ENCODE measurements at places on chromosomes 2 and 18. TPM values are rescaled to one million over a fixed set of nuclear protein-coding genes. Genes with fewer than 3 reads are reported as not detected.

DNA sequence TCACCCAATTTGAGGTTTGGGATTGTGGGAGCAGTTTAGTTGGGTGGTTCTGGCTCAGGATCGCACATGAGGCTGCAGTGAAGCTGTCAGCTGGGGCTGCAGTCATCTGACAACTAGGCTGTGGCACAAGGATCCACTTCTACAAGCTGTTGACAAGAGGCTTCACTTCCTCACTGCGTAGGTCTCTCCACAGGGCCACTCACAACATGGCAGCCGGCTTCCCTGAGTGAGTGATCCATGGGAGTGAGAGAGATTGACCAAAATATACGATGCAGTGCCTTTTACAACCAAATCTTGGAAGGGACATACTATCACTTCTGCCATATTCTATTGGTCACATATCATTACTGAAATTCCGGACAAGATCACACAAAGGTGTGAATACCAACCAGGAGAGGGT is 187.5 kb downstream of the DLGAP1 start:
- no peak for DNase-seq
- no peaks in the 10 kb centered on the region for H3K27me3 ChIP-seq
- H3K36me3 ChIP-seq = no peaks in the 10 kb centered on the region

DNA sequence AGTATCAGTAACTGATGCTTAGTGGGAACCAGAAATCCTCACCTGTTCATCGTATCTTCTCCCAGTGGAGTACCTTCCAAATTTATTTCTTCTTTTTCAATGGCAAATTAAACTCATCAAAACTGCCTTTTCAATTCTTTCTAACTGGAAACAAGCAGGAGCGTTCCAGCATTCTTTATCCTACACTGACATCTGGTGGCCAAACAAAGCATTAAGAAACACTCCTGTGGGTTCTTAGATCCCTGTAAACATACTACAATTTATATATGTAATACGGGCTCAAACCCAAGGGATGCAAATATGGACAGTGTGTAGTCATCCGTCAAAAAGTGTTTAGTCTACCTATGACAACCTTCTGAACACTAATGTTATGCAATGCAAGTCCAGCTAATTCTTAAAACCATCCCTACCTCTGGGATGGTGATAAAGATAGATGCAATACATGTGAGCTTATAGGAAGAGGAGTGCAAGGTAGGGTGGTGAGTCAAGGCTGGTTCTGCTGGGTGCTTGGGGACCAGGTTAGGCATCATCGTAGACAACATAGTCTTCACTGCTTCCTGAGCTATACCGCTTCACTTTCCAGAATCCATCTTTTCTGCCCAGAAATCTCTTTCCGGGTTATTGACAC is 375.0 kb downstream of the CTNNA2 start:
- no peak overlapping the region for H3K4me3 ChIP-seq
- DNase-seq = peak; percentile 31
- H3K27ac ChIP-seq = no peak overlapping the region
- H3K4me1 ChIP-seq = no peaks in the 10 kb centered on the region
- H3K36me3 ChIP-seq = no peaks in the 10 kb centered on the region

DNA sequence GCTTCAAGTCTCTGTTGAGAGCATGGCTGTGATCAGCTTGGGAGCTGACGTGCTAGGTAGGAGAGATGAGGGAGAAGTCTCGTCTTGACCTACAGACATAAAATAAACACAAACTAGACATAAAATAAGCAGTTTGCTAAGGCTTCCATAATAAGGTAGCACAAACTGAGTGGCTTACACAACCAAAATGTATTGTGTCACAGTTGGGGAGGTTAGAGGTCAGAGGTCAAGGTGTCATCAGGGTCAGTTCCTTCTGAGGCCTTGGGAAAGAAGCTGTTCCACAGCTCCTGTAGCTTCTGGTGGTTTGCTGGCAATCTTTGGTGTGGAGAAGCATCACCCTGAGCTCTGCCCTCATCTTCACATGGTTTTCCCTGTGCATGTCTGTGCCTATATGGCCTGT is 20.2 kb downstream of the DAW1 start:
- H3K27me3 ChIP-seq = no peaks in the 10 kb centered on the region
- no peak overlapping the region for H3K27ac ChIP-seq
- no peak for DNase-seq

DNA sequence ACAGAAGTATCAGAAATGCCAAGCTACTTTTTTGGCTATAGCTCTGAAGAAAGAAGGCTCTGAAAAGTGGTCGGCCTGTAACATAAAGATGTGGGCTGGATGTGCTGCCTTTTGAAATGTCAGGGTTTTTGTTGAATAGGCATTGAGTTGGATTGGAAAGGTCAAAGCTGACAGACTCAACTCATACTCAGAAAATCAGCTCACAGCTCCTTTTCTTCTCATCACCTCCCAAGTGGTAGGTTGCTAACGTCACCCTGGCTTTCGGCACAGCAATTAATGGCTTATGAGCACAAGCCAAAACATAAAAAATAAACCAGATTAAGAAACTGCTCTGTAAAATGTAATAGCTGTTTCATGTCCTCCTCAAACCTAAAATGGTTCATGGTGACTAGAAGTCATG is 68.3 kb downstream of the KCNF1 start:
- no peak for DNase-seq
- H3K4me1 ChIP-seq = no peaks in the 10 kb centered on the region
- no peaks in the 10 kb centered on the region for H3K36me3 ChIP-seq
- H3K4me3 ChIP-seq = no peak overlapping the region

DNA sequence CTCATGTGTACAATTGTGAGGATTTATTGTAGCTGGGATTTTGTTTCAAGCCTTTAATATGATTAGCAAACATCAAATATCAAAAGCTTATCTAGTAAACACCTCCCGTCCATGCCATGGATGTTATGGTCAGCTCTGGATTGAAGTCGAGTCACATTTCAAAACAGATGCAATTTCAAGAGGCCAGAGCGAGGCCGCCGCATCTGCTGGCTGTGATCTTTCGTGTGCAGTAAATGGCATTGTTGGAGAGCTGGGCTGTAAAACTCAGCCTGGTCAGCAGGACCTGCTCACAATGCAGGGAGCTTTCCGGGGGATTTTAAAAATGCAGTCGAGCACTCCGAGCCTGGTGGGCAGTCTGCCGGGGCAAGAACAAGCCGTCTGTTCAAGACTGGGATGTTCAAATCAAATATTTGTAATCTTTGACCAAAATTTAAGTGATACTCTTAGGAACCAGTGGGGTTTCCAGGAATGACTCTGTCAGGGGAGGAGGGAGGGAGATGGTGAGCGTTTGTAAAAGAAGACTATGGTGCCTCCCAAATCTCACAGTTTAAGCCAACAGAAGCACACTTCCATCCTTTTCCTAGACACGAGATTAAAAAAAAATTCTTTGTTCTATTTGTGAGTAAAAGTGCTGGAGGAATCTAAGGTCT is 97.6 kb downstream of the MYCN start:
- H3K27me3 ChIP-seq = peaks cover 41% of the 10 kb centered on the region
- no peak for DNase-seq
- no peak overlapping the region for H3K4me3 ChIP-seq
- H3K36me3 ChIP-seq = no peaks in the 10 kb centered on the region
- no peaks in the 10 kb centered on the region for H3K4me1 ChIP-seq
- no peak overlapping the region for H3K27ac ChIP-seq

DNA sequence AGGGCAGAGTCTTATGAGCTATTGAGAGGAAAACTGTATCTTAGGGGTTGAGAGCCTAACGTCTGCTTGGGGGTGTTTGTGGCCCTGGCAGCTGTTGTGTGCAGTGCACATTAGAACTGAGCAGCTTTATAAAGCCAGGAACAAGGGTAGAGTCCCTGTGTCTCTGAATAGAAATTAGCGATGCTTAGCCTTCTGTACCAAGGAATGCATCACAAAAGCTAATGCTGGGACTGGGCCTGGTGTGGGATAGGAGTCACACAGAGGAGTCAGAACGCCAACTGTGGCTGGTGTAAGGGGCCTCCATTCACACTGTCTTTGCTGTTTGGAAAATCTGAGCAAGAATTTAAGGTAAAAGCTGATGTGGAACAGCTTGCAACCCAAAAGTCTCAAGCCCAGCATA is 283.2 kb downstream of the SOX11 start:
- H3K27ac ChIP-seq = no peak overlapping the region
- H3K27me3 ChIP-seq = no peaks in the 10 kb centered on the region
- H3K4me1 ChIP-seq = no peaks in the 10 kb centered on the region
- no peak overlapping the region for H3K4me3 ChIP-seq

- no peak overlapping the region for H3K27ac ChIP-seq
- H3K36me3 ChIP-seq = no peaks in the 10 kb centered on the region
- peaks cover 11% of the 10 kb centered on the region for H3K4me1 ChIP-seq
- no peak for DNase-seq
- H3K27me3 ChIP-seq = peaks cover 38% of the 10 kb centered on the region
These were observed 189.8 kb downstream of the LTBP1 start for GRCh38 chr2:33136566-33136965.

Gene DSC3
- 7.6 TPM for total RNA-seq

Gene CCDC178
- not detected for total RNA-seq

Gene WDR12
- 140 TPM for total RNA-seq

Gene EHBP1
- total RNA-seq = 89.9 TPM

Gene TMX3
- 39.6 TPM for total RNA-seq

Gene MAP2
- 7.4 TPM for total RNA-seq
